ENCODE measurements at places on chromosomes 4 and X. TPM values are rescaled to one million over a fixed set of nuclear protein-coding genes. Genes with fewer than 3 reads are reported as not detected.

- no peak for DNase-seq
Observed at GRCh38 chr4:48490012-48490679, at the start of gene ZAR1. Gene ZAR1 (plus strand): TSS chr4:48490252. CDS start chr4:48490292, 40 bp downstream.

- peak; percentile 20 for DNase-seq
Observed at GRCh38 chrX:155027509-155028066, 944 bp downstream of the FUNDC2 start.

- no peak for DNase-seq
Observed at GRCh38 chrX:53642337-53642736, 44.2 kb downstream of the HUWE1 start.

- no peak for DNase-seq
Observed at GRCh38 chr4:174559894-174560293, 37.6 kb upstream of the HPGD start.

DNA sequence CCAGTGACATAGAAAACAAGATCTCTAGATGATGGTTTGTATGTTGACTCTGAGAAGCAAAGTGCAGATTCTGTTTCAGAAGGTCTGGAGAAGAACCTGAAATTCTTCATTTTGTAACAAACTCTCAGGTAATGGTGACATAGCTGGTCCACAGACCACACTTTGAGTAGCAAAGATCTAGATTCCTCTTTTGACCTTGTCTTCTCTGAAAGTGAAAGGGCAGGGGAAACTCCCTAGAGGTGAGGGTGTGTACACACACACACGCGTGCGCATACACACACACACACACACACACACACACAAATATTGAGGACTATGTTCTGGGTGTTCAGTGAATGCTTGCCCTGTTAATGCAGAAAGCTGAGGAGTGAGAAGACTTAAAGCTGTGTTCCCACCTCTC, 110.1 kb downstream of the NHSL2 start:
- DNase-seq, result no peak

GRCh38 chr4:102665527-102665926, 95.2 kb downstream of the MANBA start:
- no peak for DNase-seq

ESX1 gene
- not detected for polyA plus RNA-seq

ANKRD50 gene
- polyA plus RNA-seq, result 32.1 TPM

DNA sequence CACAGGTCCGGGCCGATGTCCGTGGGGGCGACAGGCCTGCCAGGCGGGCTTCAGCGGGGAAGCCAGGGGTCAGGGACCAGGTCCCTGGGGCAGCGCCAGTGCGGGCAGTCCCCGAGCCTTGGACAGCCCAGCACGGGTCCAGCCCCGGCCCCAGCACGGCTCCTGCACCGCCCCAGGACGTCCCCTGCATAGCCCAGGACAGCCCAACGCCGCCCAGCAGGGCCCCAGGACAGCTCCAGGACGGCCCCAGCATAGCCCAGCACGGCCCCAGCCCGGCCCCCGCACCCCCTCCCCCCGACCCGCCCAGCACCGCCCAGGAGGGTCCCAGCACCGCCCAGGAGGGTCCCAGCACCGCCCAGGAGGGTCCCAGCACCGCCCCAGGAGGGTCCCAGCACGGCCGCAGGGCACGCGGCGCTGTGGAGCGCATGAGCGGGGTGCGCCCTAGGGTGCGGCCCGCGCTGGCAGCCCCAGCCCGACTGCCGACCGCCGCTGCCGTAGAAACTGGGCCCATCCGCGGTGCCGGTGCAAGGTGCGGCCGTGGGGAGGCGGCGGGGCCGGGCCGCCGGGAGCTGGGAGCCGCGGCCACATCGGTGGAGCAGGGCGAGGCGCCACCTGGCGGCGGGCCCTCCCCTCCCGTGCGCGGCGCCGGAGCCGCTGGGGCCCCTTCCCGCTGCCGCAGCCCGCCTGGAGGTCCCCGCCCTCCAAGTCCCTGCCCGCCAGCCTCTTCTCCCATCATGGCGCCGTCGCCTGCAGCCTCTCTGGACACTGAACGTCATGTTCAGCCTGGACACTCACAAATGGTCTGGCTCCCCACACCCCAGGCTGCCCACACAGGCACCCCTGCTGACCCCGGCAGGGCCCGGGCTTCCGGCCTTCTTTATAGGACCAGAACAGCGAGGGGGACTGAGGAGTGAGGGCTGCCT, 106.8 kb upstream of the NKX1-1 start:
- no peak for DNase-seq

FAM156B gene
- 17.6 TPM for polyA plus RNA-seq

GRCh38 chr4:34043131-34043530, 2201.2 kb downstream of the ARAP2 start:
- no peak for DNase-seq

DNA sequence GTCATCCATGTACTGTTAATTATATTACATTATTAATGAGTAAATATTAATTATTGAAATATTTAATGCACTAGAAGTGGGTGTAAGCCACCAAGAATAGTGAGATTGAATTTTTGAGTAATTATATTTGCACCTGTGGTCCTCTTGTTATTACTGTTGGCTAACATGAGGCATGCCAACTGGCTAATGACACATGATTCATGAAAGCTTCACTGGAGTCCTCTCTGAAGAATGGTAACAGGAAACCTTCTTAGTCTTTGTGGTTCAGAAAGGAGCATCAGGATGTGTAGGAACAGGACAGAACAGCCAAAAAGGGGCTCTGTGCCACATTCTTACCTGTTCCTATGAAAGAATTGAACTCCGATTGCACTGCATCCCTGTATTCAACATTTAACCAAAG, 65.2 kb downstream of the SLC4A4 start:
- DNase-seq, result no peak

GAR1 gene
- polyA plus RNA-seq, result 39.3 TPM

DNA sequence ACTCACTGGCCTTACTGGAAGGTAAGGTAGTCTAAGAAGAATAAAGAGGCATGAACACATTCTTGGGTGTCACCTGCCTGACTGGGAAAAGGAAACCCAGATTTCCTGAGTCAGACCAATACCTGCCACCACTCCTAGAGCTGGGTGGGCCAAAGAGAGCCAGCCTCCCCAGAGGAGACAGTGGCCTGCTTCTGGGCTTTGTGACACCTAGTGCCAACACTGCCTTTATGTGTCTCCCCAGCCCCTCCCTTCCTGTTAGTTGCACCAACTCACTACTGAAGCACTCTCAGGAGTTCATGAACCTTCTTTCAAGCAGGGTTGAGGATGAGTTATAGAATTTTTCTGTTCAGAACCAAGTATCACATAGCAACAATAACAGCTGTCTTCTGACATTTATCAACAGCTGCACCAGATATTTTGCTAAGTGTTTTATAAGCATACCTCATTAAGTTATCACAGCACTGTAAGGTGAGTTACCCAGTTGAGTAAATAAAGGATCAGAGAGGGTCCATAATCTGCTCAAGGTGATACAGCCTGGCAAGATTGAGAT, 77.6 kb upstream of the ETNPPL start:
- DNase-seq, result no peak

DNA sequence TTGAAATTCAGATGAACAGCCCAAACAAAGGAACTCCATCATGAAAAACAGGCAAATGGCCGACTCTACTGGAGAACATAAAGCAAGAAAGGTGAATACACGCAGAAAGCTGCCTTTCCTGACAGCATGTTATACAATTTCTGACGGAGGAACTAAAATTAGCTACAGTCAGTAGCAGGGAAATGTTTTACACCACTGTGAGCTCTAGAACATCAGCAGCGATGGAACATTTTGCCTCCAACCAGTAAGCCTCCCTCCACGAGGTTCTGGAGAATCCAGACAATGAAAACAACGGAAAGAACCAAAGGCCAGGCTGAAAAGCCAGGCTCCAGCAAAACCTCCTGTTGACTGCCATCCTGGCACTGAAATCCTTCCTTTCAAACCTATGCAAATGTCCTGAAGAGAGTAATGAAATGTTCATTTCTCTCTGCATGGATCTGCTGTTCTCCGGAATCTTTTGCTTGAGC, 78.9 kb downstream of the IRF2 start:
- no peak for DNase-seq

All from renal pelvis (tissue), 12 donors.